Erythroblast (primary cell): ENCODE measurements at places on chromosomes 2 and 18.

GRCh38 chr2:238187618-238188548 lies 15.6 kb downstream of the ILKAP start:
- DNase-seq = no peak

DNA sequence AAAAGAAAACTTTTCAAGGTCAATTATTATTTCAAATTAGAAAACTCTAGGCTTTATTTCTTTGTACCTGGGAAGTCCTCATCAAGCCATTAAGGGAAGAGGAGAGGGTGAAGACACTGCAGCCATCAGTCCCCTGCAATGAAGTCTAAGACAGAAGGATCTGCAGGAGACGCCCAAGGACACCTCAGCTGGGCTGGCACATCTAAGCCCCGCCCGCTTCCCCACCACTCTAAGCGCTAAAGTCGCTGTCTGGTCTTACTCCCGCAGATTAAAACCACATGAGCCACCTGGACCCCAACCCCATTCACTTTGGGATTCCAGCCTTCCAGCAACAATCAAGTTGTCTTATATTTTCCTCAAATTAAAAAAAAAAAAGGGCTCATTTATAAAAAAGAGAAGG lies 104.4 kb downstream of the AFF3 start:
- no peak for DNase-seq

DNA sequence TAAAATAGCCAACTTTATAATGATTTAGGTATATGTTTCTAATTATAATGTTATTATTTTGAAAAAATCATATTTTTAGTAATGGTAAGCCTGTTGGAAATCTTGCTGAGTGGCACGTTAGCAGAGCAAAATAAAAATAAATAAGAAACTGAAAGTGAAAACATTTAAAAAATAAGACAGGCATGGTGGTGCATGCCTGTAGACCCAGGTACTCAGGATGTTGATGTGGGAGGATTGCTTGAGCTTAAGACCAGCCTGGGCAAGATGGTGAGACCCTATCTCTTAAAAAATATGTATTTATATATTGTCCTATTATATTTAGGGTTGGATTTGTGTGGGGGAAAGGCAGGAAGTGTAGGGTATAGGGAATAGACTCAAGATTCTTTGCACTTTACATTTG lies 15.8 kb upstream of the ANKRD12 start:
- DNase-seq = no peak

GRCh38 chr2:152950126-152950525 lies 231.7 kb downstream of the ARL6IP6 start:
- no peak for DNase-seq

- no peak for DNase-seq
Measured at GRCh38 chr2:61707984-61708852, 145.6 kb downstream of the FAM161A start.

GRCh38 chr18:75846321-75846720 lies 418.8 kb upstream of the SMIM21 start:
- DNase-seq = no peak

DNA sequence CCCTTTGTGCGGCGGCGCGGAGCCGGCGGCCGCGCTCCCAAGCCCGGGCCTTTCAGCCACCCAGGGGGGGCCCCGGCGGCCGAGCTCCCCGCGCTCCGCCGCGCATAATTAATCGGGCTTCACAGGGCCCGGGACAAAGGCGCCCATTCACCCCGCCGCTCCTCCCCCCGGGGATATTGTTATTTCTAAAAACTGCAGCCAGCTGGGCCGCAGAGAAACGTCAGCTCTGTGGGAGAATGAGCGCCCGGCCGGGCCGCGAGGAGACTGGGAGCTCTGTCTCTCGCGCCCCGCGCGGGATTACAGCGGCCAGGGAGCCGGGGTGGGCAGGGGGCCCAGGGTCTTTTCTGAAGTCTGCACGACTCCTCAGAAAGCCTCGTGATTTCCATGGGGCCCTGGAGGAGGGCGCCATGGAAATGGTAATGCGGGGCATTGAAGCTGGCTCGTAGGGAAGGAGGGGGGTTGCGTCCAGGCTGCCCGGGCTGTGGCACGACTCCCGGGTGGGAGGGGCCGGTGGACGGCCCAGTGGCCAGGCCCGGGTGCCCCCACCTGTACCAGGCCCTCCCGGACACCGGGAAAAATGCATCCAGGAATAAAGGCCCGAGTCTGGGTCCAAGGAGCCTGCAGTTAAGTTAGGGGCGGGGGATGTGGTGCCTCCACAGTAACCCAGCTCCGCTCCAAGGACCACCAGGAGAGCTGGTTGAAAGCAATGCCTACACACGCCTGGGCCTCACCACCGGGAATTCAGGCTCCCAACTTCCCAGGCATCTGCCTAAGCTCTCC lies 125.3 kb downstream of the ZFP36L2 start:
- no peak for DNase-seq

DNA sequence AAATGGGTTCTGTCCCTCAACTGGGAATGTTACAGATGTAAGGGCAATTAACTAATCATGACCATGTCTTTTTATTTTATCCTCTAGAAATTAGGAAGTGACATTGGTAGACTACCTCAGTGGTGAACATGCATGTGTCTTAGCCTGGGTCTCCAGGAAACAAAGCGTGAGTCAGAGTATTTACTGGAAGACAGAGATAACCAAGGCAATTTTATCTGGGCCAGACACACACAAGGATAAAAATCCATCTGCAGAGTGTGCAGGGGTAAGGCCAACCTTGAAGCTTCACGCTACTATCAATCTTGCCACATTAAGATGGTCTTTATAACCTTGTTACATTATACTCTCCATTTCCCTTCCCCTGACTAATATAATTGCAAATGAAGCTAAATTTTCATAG lies 487.5 kb downstream of the SUCLG1 start:
- DNase-seq = peak; percentile 56

GRCh38 chr2:131022731-131023130 lies 70.5 kb downstream of the FAM168B start:
- DNase-seq = no peak

- no peak for DNase-seq
Measured at GRCh38 chr2:221629468-221629867, 57.4 kb upstream of the EPHA4 start.

GRCh38 chr18:45688833-45689232 lies 35.1 kb upstream of the SLC14A1 start:
- DNase-seq = no peak

- DNase-seq = no peak
Measured at GRCh38 chr2:96808176-96808837, 7.8 kb upstream of the CNNM3 start.

GRCh38 chr2:239459056-239459455 lies 58.2 kb upstream of the HDAC4 start:
- DNase-seq = no peak

DNA sequence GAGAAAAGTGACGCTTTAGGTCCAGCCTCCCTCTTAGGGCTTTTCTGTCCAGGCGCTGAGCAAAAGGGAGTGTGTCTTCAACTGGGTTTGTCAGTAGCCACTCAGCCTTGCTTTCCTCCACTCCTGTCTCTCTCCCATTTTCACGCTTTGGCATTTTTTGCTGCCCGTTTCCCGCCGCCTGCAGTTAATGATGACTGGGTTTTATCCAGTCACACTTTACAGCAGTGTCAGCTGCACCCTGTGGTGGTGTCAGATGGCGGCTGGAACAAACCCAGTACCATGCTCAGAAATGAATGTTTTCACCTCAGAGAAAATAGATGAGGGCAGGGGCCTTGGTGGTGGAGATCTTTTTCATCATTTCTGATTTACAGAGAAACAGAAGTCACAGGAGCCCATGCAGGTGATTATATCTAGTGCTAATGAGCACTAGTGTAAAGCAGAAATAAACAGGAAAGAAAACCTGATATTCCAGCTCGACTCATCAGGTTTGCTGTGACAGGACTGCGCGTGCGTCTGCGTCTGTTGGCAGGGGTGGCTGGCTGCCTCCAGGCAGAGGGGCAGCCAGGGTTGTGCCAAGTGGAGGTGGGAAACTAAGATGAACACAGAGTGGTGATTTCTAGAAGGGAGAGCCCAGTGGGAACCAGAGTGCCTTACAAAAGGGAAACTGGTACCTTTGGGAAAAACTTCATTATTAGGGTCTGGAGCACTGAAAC lies 139.9 kb downstream of the TANC1 start:
- DNase-seq = no peak
